ENCODE measurements at places on chromosomes 7 and 10. TPM values are rescaled to one million over a fixed set of nuclear protein-coding genes. Genes with fewer than 3 reads are reported as not detected.

AKR1C1 gene
- total RNA-seq, result 282 TPM

SPDYE2 gene
- total RNA-seq, result not detected

IL6 gene
- total RNA-seq, result 0.94 TPM

VAX1 gene
- not detected for total RNA-seq

PRXL2A gene
- 0.77 TPM for total RNA-seq

HTR7 gene
- 3.3 TPM for total RNA-seq

PDLIM1 gene
- 4.0 TPM for total RNA-seq
